ENCODE measurements at places on chromosomes 13 and 19.

DNA sequence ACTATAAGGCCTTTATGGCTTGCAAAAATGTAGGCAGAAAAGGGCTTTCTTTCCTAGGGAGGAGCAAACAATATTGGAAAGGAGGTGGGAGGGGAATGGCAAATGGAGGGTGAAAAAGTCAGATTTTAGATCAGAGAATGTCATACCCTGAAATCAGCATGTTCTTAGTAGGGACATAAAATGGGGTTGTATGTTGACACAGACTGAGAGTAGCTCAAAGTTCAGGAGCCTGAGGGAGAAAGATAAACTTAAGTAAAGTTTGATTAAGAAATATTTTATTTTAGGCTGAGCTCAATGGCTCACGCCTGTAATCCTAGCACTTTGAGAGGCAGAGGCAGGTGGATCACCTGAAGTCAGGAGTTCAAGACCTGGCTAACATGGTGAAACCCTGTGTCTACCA, 83.8 kb downstream of the ZNF737 start:
- DNase-seq: no peak

GRCh38 chr13:72145383-72145782, 278.4 kb upstream of the DACH1 start:
- DNase-seq: no peak

DNA sequence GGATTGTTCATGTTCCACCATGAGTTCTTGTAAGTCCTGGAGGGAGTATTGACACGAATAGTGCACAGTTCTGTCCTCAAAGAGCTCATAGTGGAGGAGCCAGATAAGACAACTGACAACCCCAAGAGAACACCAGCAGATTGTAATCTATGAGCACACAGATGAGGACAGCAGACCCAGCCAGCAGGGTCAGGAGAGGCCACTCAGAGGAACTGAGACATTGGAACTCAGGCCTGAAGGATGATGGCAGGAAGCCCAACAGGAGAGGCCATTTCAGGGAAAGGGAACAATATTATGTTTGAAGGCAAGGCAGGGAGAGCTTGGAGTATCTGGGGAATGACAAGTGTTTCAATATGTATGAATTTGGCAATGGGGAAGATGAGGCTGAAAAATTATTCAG, 63.7 kb upstream of the IPO5 start:
- no peak for DNase-seq

GRCh38 chr13:32267836-32268439, 47.2 kb downstream of the ZAR1L start:
- DNase-seq: peak; percentile 62

DNA sequence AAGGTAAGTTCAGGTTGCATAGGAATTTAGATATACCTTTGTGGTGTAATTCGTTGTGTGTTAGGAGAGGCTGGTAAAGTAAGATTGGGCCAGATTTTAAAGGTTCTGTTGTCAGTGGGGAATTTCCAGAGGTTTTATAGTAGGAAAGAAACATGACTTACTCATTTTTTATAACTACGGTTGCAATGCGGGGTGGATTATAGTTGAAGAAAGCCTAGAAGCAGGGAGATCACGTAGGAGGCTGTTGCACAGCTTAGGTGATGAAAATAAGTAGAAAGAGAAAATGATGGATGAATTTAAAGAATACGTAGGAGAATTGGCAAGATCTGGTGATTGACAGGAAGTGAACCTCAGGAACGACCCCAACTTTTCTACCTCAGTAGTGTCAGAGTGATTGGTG, 61.1 kb downstream of the PIBF1 start:
- DNase-seq: no peak

GRCh38 chr19:46944918-46945628, 74.6 kb upstream of the NPAS1 start:
- DNase-seq: no peak

DNA sequence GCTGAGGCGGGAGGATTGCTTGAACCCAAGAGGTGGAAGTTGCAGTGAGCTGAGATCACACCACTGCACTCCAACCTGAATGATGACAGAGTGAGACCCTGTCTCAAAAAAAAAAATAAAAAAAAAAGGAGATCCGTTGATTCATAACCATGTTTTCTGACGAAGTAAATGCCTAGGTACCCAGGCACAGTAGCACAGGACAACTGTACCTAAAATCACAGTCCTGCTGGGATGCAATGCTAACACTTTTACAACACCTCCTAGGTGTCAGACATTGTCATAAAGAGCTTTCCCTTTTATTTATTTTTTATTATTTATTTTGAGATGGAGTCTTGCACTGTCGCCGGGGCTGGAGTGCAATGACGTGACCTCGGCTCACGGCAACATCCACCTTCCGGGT, 2.5 kb upstream of the TTC9B start:
- DNase-seq: no peak

GRCh38 chr13:51229101-51229719, 7.0 kb downstream of the FAM124A start:
- DNase-seq: no peak

GRCh38 chr13:21147827-21148226, 28.5 kb downstream of the SKA3 start:
- no peak for DNase-seq

DNA sequence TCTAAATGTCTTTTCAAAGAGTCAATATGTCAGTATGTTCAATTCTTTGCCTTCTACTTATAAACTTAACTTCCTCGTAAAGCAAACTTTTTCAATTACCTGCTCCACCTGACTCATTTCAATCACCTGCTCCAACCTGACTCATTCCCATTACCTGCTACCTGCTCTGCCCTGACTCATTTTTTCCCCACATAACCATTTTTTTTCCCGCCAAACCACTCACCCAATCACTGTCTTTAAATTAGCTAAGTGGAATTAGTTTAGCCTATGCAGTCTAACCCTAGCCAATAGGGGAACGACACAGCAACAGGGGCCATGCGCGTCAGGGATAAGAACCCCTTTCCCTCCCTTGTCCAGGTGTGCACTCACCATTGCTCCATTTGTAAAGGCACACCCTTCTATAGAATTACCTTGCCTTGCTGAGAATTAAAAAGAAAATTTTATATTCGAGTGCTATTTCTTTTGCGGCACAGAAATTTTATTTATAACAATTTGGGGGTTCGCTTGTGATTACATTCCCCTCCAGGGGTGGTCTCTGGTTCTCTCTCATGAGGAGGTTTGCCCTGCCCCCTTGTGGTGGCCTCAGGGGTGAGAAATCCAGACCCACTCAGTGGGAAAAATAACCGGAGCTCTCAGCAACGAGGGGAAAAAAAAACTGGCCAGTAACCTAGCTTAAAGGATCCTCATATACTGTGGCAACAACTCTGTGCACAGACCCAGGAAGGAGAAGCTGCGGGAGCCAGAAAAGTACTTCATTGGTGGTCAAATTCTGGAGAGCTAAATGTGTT, 193.1 kb downstream of the ZNF486 start:
- no peak for DNase-seq

- DNase-seq: no peak
These were observed 11.2 kb upstream of the MYO16 start for GRCh38 chr13:108618233-108618632.

- DNase-seq: peak; percentile 64
These were observed 14.9 kb downstream of the MAP2K2 start for GRCh38 chr19:4108767-4109625.

DNA sequence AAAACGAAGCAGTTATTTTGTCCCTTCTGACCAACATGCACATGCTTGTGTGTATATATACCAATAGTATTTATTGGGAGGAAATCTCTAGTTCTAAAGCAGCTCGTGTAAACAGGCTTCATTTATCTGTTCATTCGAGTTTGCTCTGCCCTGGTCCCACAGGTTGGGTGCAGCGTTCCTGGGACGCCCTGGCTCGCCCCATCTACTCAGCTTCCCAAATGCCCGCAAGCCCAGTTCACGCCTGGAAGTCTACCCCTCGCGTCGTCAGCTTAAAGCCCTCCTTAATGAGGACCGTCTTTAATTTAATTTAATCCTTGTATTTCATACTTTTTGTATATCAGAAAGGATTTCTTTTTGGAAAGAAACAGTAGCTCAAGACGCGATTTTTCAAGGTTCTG, 604 bp downstream of the THSD1 start:
- no peak for DNase-seq

GRCh38 chr19:49019242-49019932, 2.5 kb upstream of the LHB start:
- DNase-seq: peak; percentile 77

- DNase-seq: no peak
These were observed 3.7 kb downstream of the GAS6 start for GRCh38 chr13:113860051-113860664.

DNA sequence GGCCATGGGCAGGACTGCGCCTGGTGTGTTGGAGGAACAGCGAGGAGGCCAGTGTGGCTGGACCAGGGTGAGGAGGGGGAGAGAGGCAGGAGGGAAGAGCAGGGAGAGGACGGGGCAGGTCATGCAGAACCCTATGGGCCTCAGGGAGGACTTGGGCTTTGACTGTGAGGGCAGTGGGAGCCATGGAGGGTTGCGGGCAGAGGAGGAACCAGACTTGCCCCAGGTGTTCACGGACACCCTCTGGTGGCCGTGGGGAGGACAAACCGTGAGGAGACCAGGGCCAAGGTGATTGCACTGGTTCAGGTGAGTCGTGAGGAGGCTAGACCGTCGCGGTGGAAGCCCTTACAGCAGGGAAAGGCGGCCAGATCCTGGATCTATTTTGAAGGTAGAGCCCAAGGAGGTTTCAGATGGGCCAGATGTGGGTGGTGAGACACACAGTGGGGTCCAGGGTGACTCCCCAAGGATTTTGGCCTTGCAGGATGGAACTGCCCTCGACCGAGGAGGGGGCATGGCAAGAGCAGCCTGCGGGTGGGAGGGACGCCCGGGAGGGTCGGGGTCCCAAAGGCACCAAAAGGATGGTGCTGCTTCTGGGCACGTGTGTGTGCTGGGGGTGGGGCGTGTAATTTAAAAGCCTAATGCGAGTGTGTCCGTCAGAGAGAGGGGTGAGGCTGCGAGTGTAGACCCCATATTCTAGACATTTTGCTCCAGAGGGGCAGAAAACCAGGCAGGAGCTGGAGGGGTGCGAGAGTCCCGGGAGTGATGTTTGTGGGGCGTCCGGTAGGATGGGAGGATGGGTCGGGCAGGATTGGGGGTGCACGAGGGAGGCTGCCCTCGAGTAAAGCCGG, 2.7 kb upstream of the REXO1 start:
- DNase-seq: no peak

DNA sequence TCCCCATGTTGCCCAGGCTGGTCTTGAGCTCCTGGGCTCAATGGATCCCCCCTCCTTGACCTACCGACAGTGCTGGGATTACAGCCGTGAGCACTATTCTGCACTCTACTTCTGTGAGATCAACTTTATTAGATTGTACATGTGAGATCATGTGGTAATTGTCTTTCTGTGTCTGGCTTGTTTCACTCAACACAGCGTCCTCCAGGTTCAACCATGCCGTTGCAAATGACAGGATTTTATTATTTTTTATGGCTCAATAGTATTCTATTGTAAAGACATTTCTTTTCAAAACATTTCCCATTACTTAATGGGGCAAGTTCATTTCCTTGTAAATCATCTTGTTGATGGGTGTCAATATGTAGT, 1.5 kb upstream of the OBI1 start:
- no peak for DNase-seq

GRCh38 chr13:52749419-52749818, 9.8 kb upstream of the CNMD start:
- DNase-seq: no peak

- no peak for DNase-seq
These were observed 313.9 kb downstream of the KLF12 start for GRCh38 chr13:73820285-73820684.

- no peak for DNase-seq
These were observed 59.2 kb downstream of the MLLT1 start for GRCh38 chr19:6220385-6221191.

DNA sequence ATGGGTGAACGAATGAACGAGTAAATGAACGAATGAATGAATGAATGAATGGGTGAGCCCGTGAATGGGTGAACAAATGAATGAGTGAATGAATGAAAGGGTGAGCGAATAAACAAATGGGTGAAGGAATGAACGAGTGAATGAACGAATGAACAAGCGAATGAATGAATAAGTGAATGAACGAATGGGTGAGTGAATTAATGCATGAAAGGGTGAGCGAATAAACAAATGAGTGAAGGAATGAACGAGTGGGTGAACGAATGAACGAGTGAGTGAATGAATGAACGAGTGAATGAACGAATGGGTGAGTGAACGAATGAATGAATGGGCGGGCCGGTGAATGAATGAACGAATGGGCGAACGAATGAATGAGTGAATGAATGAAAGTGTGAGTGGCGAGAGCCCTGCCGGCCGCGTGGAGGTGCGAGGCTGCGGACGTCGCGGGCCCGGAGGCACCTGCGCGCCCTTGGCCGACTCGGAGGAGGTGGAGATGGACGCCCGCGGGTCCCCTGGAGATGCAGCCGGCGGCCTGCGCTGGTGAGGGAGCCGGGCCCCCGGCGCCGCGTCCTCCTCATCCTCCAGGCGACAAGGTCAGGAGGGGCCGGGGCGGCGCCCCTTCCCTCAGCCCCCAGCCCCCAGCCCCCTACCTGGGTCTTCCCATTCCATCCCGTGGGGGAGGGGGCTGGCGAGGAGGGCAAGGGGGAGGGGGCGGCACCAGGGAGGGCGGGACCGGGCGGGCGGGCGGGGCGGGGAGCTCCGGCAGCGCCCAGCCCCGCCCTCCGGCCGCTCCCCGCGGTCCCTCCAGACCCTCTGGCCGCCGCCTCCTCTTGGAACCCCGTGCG, 15.4 kb downstream of the ANKRD24 start:
- DNase-seq: no peak

GRCh38 chr13:64420181-64420580, 2810.0 kb downstream of the PCDH9 start:
- no peak for DNase-seq

DNA sequence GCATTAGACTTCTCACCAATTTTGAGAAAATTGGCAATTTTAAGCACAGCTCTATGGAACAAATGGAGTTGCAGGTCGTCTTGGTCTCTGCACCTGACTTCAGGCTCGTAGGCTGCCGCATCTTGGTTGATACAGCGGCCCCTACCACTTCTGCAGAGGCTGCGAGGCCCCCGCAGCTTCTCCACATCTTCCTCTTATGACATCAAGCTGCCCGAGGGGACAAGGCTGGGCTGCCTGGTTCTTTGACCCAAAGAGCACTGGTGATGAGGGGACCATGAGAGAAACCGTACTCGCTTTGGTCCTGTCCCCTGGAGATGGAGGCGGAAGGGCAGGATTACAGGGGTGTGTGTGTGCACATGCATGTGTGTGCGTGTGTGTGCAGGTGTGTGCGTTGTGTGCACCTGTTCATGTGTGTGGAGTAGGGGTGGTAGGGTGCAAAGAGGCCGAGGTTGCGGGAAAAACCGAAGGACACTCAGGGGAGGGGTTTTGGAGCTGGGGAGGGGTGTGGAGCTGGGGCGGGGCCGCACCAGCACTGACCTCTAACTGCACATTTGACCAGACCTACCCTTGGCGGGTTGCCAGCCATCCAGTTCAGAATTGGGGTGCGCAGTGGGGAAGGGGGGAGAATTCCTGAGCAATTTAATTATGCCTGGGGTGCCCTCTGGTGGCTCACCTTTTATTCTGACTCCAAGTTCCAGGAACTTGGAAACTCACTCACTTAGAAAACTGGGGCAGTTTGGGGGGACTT, 65.1 kb upstream of the ARHGEF7 start:
- DNase-seq: peak; percentile 31
